ENCODE measurements at places on chromosomes 11 and 22. TPM values are rescaled to one million over a fixed set of nuclear protein-coding genes. Genes with fewer than 3 reads are reported as not detected.

DNA sequence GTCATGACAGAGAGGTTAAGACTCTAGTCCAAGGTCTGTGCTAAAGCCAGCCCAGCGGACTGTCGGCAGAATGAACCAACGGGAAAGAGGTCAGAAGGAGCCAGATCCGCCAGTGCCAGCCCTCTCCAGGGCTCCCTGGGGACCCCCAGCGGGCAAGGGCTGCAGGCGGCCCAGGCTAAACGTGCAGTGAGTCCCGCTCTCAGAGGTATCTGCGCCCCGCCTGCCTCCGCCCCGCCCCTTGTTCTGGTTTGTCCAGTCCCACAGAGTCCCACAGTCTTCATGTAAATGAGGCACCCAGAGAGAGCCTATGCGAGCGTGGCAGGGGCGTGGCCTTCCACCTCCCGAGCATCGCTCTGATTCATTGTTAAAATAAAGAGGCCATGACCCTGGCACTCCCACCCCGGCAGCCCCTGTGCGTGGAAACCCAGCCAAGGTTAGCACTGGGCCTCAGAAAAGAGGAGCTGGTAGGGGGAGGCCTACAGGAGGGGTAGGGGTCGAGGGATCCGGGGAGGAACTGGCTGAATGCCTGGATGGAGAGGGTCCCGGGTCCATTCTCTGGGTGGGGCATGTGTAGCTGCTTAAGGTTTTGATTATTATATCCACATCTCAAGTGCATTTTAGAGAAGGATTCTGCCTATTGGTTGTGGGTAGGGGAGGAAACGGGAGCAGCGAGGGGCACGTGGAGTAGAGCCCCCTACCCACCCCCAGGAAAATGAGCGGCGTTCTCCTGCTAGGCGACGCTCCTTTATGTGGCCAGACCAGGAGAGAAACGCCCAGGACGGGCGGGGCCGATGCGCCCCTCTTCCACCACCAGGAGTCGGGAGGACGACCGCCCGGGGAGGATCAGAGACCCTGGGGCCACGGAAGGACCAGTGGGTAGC lies at the start of gene TRIOBP:
Gene TRIOBP, plus strand, starts transcription at position 392 of the 881 bp plus-strand sequence. CDS start 4,318 bp downstream, outside the sequence.
- DNase-seq, result peak; percentile 99

- DNase-seq, result no peak
Measured at GRCh38 chr11:69384251-69385143, 90.5 kb downstream of the MYEOV start.

GRCh38 chr22:42948294-42948693 lies 66.7 kb downstream of the PACSIN2 start:
- no peak for DNase-seq

DNA sequence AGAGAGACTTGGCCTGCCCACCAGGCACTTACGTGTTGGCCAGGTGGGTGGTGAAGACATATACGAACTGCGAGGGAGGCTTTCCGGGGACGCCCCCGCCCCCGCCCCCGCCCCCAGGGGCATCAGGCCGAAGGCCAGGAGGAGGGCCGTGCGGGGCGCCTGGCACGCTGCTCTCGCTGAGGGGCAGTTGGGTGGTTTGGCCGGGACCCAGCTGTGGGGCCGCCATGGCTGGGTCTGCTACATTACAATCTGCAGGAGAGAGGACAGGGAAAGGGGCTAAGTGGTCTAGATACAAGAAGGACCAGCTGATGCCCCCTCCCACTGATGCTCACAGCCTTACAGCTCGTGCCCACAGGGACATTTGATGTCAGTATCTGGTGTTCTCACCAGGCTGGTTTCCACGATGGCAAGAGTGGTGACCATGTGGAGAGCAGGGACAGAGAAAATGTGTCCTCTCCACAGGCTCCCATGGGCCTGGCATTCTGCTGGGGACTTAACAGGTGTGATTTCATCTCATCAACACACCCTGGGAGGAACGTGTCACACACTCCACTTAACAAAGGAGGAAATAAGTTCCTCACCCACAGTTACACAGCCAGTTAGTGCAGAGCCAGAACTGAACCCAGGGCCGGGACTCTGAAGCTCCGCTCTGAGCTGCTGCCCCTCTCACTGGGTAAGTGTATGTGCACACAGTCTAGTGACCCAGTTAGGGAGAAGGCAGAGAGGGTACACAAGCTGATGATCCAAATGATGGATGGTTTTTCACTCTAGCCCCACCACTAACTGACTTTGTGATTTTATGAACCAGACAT lies 19.7 kb downstream of the CXCR5 start:
- no peak for DNase-seq

DNA sequence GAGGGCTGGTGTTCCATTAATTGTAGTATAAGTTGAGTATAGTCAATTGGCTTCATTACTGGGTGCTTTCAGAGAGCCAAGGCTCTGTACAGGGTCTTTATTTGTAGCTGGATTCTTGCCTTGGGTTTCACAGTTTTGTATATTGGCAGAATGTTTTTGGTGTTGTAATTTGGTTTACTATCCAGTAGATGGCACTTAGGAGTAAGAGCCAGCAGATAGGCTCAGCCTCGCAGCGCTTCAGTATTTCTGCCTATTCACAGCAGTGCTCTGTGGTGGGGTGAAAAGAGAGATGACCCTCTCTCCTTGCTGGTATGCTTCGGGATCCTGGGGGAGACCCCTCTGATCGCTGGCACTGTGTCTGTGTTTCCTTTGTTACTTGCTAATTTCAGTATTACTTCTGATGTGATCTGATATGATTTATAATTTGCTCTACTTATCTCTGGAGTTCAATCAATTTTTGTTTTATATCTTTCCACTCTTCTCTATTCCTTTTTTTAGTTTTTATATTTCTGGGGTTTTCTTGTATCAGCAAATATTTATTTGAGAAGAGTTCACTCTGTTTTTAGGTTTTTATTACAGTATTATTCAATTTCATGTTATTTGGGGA lies 52.2 kb downstream of the ANO5 start:
- peak; percentile 51 for DNase-seq

GRCh38 chr11:7532405-7533145 lies 18.8 kb downstream of the PPFIBP2 start:
- DNase-seq, result no peak

DNA sequence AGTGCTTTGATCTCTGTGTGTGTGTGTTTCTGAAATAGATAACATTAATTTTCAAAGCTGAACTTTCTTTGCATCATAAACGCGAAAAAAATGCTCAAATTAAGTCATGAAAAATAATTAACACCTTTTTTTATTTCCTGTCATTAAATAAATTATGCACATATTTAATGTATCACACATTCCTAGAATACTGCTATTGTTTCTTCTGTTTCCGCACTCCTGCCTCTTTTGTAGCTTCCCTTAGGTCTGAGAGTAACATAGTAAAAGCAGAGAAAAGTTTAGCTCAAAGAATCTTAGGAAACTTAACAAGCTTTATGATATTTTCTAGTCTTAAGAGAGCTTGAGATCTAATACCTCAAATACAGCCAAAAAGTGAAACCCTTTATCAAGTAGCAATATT lies 504.2 kb downstream of the JRKL start:
- no peak for DNase-seq

DNA sequence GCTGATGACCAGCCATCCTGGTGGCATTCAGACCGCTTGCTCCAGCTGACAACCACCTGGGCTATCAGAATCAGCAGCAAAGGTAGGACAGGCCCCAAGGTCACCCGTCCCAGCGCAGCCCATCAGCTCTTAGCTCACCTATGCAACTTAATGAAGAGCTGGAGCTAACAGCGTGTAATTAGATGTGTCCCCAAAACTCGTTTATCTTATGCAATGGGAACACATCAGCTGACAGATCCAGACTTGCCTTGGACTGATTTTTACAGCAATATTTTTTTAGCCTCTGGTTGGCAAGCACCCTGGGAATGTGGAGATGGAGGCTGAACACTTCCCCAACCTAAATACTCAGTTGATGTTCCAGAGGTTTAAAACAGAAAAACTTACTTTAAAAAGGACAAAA lies 76.0 kb downstream of the PACSIN2 start:
- DNase-seq, result no peak

GRCh38 chr11:76577921-76578653 lies 92.5 kb downstream of the LRRC32 start:
- DNase-seq, result no peak

DNA sequence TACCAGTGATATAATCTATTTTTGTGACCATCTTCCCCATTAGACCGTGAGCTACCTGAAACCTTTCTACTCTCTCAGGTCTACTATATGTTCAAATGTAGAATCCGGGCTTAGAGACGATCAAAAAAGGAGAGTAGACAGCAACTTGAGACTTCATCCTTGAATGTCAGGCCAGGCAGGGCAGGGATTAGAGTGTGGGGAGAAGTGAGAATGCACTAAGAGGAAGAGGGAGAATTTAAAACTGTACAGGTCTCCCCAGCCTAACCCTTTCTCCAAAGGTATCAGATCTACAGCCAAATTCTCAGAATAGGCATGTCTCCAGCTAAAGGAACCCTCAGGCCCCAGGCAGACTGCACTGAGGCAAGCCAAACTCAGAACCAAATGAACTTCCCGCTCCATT lies 935 bp downstream of the LAMTOR1 start:
- no peak for DNase-seq

DNA sequence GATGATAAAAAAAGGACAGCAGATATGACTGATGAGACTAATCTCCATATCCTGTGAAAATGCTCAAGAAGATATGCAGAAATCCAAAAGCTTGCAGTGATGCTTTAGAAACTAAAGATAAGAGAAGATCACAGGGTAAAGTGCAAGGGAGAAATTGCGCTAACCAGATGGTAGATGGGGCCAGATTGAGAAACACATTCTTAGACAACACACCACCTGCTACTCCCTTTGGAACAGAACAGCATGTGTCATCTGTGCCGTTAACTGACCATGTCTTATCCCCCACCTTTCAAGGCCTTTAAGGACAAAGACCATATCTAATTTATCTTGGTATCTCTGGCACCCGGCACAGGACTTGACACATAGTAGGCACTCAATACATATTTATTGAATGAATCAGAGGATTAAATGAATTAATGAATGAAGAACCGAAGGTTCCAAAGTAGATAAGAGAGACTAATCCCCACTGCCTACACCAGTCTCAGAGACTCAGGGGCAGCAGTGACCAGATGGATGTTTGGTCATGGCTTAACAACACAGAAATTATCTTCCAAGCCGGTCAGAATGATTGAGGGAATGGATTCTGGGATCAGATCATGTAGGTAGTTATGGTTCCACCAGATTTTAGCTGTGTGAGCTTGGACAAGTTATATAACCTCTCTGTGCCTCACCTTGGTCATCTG lies 12.3 kb upstream of the P2RY2 start:
- peak; percentile 73 for DNase-seq

GRCh38 chr22:41976070-41976901 lies 7.0 kb downstream of the SEPTIN3 start:
- no peak for DNase-seq

DNA sequence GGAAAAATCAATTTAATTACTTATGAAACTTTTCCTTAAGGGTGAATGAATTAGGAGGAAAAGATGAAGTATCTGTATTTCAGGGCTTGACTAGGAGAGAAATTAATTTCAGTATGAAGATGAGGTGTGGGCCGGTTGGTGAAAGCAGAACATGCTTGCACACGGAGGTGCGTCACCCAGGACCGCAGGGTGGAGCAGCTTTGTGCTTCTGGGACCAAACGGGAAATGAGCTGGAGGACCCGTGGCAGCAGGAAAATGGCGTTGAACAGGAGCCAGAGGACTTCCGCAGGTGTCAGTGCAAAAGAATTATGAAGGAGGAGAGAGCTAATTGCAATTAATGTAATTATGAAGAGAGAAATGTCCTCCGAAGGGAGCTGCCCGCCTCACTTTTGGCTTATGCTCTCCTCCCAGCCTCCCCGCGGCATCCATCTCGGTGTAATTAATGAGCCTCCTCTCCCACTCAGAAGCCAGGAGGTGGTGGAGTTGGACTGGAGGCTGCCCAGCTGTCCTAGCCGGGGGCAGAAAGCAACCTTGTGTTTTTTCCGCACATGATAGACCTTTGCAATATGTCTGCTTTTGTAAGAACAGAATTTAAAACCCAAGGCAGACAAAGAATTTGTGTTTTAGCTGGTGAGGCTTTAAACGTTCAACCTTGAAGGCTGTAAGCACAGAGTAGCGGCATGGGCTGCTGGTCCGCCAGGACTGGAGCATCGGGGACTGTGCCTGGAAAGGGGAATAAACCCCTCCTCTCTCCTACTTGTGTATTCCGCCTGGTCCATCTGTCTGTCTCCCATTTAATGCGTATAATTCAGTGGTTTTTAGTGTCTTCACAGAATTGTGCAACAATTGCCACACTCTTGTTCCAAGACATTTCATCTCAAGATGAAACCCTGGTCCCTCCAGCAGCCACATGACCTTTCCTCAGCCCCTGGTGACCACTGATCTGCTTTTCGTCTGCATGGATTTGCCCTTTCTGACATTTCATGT lies 180.6 kb downstream of the TBC1D22A start:
- DNase-seq, result no peak

- no peak for DNase-seq
Measured at GRCh38 chr11:22807855-22808570, 21.6 kb downstream of the SVIP start.

- DNase-seq, result peak; percentile 84
Measured at GRCh38 chr11:104164028-104164520, at the start of gene PDGFD. Gene PDGFD (minus strand): TSS chr11:104164147.

DNA sequence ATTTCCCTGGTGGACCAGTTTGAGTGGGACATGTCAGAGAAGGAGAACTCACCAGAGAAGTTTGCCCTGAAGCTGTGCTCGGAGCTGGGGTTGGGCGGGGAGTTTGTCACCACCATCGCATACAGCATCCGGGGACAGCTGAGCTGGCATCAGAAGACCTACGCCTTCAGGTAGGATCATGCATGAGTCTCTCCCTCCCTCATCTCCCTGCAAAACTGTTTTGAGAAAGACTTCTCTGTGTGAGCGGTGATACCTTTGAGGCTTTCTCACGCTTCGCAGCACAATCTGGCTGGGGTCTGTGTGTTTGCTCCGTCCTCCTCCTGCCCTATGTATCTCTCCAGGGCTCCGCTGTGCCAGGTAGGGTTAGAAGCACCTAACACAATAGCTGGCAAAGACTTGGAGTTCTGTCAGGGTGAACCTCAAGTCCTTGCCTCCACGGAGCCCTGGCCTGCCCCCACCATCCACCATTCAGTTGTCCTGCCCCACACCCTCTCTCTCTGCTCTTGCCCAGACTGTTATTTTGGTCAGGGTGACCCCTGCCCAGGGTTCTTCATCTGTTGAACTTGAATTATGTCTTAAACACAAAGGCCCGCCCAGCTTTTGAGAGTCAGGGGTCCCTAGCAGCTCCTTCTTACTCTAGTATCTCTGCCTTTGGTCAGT lies 13.4 kb downstream of the DERL3 start:
- DNase-seq, result no peak

- peak; percentile 52 for DNase-seq
Measured at GRCh38 chr11:75105462-75105925, 8.8 kb upstream of the OR2AT4 start.

GRCh38 chr11:65791719-65792213 lies 4.9 kb downstream of the OVOL1 start:
- peak; percentile 39 for DNase-seq

ASCL2 gene
- total RNA-seq, result not detected

GSTT2 gene
- total RNA-seq, result 0.75 TPM

OR6A2 gene
- not detected for total RNA-seq

MACROD1 gene
- total RNA-seq, result 26.3 TPM

NAV2 gene
- 73.1 TPM for total RNA-seq

PIWIL4 gene
- total RNA-seq, result not detected

SIK3 gene
- 10.0 TPM for total RNA-seq

OR51B2 gene
- not detected for total RNA-seq

MMP8 gene
- total RNA-seq, result not detected

All from SJCRH30 (cell line).